ENCODE measurements at places on chromosomes 1 and 21.

- no peak for DNase-seq
Observed at GRCh38 chr1:45470306-45470798, 20.6 kb downstream of the TESK2 start.

GRCh38 chr1:91729621-91730358 is 156.2 kb downstream of the TGFBR3 start:
- DNase-seq = no peak

DNA sequence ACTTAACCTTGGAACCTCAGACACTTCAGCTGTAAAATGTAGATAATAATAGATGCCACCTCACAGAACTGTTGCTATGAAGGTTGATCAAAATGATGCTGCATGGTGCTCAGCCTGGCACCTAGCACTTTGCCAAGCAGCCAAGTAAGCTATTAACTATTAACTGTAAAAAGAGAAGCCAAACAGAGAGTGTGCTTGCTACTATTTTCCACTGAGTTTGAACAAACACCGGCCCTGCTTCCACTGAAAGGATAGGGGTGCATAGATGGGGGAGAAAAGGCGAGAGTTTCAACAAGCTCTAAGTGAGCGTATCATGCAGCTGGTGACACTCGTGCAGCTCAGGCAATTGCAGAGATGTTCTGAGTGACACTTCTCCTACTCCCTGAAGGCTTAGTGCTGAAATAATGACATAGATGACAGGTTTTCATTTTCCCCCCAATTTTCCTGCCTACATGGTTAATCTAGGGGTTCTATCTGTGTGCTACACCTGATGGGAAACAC is 78.2 kb downstream of the GPR88 start:
- no peak for DNase-seq

DNA sequence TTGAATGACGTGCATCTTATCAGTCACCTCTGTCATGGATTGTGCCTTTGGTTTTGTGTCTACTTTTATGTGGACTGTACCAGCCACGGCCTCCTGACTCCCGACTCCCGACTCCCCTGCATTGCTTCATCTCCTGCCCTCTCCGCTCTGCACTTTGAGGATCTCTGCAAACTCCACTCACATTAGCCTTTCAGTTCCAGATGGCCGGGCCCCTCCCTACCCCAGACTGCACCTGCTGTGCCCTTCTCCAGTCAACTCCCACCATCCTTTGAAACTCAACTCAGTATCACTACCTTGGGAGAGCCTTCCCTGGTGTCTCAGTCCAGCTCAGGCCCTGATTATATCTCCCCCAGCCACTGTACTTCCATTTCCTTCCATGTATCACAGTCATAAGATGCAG is 71.4 kb downstream of the MDM4 start:
- DNase-seq = no peak

DNA sequence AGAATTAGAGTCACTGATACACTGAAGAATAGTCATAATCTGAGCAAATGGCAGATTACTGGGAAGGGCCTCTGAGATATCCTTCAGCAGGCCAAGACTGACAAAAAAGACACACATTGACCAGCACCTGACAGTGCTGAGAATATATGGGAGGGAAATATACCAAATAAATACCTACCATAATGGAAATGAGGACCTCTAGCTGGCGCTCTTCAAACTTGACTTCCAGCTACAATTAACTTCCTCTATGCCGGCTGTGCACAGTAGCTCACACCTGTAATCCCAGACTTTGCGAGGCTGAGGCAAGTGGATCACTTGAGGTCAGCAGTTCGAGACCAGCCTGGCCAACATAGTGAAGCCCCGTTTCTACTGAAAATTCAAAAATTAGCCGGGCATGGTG is 69.5 kb downstream of the NPHS2 start:
- no peak for DNase-seq

Measured in germinal center (tissue), 1 donor.